Kidney capillary endothelial cell (primary cell): ENCODE measurements at places on chromosomes 12 and 14.

- no peak for DNase-seq
Measured at GRCh38 chr12:121781998-121782979, 11.2 kb downstream of the RHOF start.

- DNase-seq, result no peak
Measured at GRCh38 chr14:75543786-75544185, 21.5 kb downstream of the BATF start.

DNA sequence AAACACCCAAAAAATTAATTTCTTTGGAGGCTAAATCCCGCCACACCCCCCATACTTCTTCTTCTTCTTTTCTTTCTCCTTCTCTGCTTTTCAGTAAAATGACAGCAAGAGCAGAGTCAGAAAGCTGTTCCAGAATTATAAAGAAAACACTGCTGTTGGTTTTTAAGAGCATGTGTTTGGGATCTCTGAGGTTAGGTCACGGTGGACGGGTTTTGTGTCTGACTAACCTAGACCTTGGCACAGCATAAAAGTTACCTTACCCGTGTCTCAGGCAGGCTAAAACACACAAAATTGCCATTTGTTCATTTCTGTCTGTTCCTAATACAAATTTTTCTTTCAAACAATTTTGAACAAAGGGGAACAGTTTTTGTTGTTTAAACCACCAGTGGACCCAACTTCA lies 540.8 kb downstream of the NRXN3 start:
- DNase-seq, result no peak

DNA sequence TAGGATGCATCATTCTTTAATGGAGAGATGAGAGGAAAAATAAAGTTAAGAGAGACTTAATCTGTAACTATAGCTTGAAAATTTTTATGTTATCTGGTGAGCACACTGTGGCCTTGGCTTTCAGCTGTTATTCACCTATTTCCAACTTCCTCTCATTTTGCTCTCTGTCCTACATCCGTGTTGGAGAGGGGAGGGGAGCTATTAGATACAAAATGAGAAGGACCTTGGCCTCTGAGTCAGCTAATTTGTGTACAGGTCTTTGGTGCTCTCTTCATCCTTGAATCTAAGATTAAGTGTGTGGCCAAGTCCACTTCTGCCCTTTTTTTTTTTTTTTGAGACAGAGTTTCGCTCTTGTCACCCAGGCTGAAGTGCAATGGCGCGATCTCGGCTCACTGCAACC lies 887 bp upstream of the APOBEC1 start:
- no peak for DNase-seq

DNA sequence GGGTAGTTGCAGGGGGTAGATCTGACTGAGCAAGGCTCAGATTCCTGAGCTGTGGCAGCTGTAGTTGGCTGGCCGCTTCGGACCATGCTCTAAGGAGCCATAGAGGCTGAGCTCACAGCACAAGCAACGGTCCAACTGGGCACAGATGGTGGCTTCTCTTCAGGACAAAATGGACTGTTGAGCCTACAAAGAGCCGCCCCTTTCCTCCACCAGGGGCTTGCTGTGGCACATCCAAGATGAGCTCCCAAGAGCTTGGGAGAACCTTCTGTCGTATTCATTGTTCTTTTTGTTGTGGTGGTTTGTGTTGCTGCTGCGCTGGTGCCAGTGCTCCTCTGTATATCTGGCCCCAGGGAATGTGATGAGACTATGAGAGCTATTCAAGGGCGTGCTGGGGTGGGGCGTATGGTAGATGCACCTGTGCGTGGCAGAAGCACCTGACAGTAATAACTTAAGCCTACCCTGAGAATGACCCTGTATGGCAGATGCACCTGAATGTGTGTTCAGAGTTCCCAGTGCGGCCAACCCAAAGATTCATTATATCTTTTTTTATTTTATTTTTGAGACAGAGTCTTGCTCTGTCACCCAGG lies 17.8 kb upstream of the LGALS3 start:
- no peak for DNase-seq

DNA sequence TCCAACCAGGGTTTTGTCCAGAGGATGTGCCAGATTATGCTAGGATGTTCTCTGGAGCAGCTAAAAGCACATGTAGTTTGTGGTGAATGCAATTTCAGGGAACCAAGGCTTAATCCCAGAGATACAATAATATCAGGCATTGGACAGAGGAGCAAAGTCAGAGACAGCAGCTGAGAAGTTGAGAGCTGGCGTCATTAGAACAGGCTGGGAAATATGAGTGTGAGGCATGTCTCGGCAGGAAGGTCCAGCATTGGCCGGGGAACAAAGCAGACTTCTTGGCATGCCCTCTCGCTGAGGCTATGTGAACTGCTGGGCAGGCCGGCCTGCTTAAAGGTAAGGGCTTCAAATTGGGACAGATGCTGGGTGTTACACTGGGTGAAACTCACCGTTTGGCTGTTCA lies 125.4 kb downstream of the CAND1 start:
- DNase-seq, result no peak

DNA sequence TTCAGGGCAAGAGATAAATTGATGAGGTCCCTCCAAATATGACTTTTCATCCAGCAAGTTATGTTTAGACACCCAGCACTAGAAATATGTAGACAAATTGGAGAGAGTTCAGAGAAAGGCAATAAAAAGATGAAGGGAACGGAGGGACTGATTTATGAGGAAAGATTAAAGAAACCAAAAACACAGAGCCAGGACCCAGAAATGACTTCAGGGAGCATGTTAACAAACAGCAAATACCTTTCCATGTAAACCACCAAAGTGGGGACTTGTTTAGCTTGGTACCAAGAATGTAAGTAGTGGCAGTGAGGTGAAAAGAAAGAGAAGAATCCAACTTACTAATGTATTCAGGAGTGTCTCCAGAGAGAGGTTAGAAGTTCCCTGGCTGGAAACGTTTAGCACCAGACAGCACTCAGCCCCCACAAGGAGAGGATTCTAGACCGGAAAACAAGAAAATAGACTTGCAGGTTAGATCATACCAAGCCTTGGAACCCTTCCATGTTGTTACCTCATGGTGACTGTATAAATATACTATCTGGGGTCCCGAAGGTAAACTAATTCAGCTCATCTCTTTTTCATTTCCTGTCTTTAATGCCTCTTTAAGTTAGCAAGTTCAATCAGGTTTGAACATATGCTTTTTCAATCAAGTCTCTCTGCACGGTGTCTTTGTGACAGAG lies 79.2 kb downstream of the TBC1D30 start:
- DNase-seq, result no peak

- no peak for DNase-seq
Measured at GRCh38 chr14:54135804-54136280, 179.2 kb upstream of the BMP4 start.

- no peak for DNase-seq
Measured at GRCh38 chr12:2520722-2521246, 274.0 kb upstream of the FKBP4 start.

- no peak for DNase-seq
Measured at GRCh38 chr12:26535826-26536225, 297.2 kb downstream of the ITPR2 start.

DNA sequence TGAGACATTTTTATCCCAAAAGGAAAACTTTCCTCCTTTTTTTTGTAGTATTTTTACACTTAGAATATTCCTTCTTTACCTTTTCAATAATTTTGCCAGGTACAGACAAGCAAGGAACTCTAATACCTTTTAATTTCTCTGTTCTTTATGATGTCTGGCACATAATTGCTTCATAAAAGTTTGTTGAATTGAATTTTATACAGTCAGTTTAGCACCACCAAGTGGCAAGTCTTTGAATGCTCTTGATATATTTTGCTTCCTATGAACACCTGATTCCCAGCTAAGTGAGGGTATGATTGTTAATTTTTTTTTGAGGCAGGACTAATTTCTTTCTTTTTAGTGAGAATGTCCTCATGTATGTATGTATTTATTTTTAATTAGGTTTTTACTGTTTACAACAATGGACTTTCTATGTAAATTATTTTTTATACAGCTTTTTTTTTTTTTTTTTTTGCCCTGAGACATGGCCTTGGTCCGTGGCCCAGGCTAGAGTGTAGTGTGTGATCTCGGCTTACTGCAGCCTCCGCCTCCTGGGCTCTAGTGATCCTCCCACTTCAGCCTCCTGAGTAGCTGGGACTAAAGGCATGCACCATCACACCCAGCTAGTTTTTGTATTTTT lies 6.9 kb downstream of the TBC1D15 start:
- peak; percentile 46 for DNase-seq

DNA sequence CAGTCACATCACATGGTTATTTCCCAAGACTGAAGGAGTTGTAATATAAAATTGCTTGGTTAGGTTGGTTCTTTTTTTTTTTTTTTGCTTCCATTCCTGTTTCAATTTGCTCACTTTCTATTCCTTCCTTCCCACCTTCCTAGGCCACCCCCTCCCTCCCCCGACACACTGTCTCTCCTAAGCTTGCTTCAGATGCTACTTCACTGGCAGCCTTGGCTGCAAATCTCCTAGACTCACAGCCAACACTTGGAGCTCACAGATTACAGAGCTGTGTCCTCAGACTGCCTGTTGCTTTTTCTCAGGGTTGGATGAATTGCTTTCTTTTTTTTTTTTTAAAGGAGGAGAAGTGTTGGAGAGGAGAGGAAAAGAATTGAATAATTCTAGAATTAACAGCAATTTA lies 77.3 kb upstream of the GRIN2B start:
- DNase-seq, result no peak

- peak; percentile 55 for DNase-seq
Measured at GRCh38 chr12:76790564-76791552, 26.9 kb downstream of the ZDHHC17 start.

DNA sequence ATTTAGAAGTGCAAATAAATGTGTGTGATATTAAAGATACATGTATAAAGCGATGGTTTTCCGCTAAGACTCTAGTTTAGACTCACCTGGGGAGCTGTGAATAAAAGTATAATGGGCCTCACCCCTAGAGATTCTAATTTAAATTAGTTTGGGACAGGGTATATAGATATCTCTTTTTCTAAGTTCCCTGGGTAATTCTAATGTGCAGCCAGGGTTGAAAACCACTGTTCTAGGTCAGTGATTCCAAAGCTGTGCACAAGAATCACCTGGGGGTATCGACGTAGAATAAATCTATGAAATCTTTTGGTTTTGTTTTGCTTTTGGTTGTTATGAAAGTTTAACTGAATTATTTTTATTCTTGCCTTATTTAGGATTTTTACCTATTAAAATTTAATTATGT lies 302.1 kb downstream of the KCNH5 start:
- DNase-seq, result no peak

DNA sequence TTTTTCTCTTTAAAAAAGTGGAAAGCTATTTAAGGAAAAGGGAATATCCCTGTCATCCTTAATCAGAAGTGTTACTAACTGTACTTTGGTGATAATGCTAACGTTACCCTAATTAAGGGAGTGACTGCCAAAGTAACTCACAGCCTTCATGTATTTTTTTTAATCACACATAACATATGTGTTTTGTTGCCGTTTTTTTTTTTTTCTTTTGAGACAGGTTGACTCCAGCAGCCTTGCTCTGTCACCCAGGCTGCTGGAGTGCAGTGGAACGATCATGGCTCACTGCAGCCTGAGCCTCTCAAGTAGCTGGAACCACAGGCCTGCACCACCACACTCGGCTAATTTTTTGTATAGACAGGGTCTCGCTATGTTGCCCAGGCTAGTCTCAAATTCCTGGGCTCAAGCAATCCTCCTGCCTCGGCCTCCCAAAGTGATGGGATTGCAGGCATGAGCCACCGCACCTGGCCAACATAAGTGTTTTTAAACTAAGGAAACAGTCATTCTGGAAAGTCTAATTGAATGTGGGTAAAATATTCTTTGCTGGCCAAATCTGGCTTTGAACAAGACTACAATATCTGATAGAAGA lies 56.5 kb downstream of the HECTD4 start:
- DNase-seq, result no peak

DNA sequence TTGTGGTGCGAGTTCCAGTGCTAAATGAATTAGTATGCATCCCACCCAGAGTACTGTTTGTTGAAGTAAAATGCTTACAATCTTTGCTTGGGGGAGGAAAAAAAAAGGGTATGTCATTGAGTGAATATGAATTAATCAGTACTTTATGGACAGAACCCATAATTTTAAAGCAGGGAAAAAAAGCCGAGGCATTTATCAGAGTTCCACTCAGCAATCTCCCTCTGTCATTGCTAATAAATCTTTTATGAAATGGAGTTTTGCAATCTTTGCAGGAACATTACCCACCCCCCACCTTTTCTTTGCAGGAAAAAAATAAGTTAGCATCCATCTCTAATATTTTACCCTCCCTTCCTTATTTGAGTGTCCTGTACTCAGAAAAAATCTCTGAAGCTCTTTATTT lies 127.9 kb upstream of the TMPO start:
- no peak for DNase-seq

DNA sequence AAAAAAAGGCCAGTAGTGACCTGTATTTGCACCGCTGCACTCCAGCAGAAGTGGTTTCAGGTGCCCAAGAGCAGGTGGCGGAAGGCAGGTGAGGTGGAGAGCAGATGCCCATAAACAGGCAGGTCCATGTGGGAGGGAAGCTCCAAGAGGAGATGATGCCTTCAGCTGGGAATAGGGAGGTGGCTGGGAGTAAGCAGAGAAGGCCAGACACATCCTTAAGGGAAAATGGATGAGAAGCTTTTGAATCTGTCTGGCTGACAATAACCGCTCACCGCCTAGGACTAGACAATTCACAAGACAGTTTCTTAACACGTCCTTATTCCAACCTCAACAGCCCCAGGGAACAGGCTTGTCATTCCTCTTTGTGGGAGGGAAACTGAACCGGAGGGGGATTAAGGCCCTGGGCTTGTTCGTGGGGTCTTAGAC lies 43.9 kb upstream of the PLEKHG6 start:
- no peak for DNase-seq
